ENCODE measurements at places on chromosomes 2 and 18.

- no peak for DNase-seq
These were observed 219.2 kb downstream of the LRP1B start for GRCh38 chr2:141911485-141912066.

- no peak for DNase-seq
These were observed 64.5 kb downstream of the ANKRD44 start for GRCh38 chr2:197245829-197246804.

GRCh38 chr2:215847056-215847455 is 166.3 kb downstream of the MREG start:
- no peak for DNase-seq

DNA sequence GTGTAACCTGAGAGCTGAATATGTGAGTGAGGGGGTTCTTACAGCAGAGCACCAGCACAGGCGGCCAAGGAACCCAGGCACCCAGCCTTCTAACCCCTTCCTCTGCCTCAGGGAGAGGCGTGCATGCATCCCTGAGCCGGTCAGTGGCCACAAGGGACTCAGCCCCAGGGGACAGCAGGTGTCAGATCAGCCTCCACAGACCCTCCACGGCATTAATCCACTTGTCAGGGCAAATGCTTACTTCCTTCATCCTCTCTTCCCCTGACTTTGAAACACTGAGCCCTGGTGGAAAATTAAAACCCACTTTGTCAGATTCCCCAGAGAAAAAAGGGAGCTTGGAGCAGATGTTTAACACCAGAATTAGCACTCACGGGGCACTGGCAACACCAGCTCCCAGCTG is 60.5 kb upstream of the SMAD2 start:
- DNase-seq, result no peak

DNA sequence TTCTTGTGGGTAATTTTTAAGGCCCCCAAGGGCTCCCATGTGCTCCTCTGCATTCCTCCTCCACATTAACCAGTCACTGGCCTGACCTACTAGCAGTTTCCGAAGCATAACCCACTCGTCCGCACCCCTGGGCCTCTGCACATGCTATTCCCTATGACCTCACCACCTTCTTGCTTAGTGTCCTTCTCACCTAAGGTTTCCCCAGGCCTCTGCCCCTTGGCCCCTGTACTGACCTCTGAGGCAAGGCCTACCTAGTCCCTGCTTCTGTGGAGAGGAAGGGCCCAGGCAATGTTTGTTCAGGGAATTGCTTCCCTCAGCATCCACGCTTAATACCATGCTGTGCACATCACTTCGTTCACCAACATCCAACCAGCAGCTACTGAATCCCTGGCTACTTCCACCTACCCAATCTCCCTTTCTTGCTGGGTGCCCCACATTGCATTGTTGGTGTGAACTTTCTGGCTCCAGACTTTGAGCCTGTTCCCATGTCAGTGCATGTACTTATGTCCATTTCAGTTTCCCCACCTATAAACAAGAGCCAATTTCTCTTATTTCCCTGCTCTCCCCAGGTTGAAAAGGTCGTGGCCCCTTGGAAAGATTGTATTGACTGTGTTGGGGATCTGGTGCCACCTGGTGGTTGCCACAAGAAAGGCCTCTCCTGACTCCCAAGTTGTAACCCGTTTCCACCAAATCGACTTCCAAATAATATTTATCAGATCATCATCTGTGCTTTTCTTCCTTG is 19.2 kb upstream of the TMEM177 start:
- peak; percentile 27 for DNase-seq

GRCh38 chr18:48931680-48932461 is 18.9 kb downstream of the SMAD7 start:
- no peak for DNase-seq

- DNase-seq, result peak; percentile 45
These were observed 559.9 kb upstream of the ID2 start for GRCh38 chr2:8121826-8122513.

GRCh38 chr2:84884449-84884848 is 3.6 kb upstream of the TRABD2A start:
- DNase-seq, result no peak

DNA sequence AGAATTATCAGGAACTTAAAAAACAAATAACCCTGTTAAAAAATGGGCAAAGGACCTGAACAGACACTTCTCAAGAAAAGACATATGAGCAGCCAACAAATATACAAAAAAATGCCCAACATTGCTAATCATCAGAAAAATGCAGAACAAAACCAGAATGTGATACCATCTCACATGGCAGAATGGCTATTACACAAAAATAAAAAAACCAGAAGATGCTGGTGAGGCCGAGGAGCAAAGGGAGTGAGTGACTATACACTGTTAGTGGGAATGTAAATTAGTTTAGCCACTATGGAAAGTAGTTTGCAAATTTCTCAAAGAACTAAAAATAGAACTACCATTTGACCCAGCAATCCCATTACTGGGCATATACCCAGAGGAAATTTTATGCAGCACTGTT is 95.8 kb upstream of the DSEL start:
- no peak for DNase-seq

DNA sequence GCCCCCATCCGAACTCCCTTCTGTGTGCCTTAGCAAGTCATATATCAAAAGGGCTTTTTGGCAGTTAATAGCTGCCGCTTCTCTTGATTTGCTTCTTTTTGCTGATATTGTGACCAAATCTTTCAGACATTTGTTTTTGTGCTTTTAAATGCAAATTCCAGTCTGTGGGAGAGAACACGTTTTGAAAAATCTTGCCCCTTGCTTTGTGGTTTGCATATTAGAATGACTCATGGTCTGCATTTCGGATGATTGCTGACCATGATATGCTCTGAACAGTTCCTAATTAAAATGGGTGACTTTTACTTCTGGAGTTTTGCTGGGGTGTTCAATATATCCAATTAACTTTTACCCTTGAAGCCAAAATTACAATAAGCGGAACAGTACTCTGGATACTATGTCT is 58.2 kb upstream of the ST6GAL2 start:
- peak; percentile 91 for DNase-seq

GRCh38 chr2:60453301-60453700 is 100.2 kb downstream of the BCL11A start:
- no peak for DNase-seq

GRCh38 chr2:98378901-98379300 is 32.6 kb downstream of the CNGA3 start:
- DNase-seq, result peak; percentile 27

DNA sequence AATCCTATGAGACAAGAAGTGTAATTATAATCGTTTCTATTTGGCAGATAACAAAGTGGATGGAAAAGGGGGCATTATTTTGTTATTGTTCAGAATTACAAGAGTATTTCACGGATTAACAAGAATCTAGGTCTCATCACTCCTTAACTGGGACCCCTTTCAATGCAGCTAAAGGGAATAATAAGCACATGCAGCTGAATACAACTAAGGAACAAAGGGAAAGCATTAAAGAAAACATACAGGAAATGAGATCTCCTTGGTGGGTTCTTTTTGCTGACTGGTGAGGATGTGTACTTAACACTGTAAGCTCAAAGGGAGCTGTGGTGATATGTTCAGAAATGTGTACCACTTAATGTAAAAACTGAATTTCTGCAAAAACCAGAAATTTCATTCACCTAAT is 140.5 kb upstream of the WDSUB1 start:
- no peak for DNase-seq

DNA sequence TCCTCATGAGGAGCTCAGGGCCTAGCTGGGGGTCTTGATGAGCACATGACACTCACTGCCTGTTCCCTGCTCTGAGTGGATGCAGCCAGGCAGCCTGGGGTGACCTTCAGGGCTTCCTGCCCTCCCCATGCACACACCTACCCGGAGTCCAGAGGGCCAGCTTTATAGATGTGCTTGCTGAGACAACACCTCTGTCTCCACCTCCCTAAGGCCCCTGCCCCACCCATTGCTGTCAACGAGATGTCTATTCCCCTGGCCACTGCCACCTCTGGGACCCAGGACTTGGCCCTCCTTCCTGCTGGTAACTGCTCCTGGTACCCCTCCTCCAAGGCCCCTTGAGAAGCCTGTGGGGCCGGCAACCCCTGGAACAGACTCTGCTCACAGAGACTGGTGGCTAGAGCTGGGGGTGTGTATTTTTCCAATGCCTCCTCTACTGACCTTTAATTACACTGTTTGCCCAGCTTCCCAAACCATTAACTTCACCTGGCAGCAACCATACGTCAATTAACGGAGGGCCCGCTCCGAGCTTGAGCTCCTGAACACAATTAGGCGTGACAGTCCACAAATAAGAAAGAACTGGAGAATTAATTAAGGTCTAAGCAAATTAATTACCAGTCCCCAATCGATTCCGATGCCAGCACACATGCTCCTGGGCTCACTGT is 66.3 kb downstream of the EMX1 start:
- DNase-seq, result no peak

DNA sequence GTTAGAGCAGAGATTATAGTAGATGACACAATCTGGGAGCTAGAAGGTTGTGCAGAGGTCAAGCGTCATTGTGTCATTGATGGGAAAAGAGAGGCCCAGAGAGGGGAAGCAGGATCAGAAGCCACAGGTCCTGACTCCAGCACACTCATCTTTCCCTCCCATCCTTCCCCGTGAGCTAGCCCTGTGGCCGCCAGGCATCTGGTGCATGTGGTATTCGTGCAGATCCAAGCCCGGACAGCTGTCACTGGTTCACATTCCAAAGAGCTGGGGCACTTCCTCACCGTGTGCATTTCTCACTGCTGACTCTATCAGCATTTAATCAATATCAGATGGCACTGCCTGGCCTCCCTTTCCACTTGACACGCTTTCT is 94.1 kb upstream of the THOC1 start:
- DNase-seq, result peak; percentile 99

DNA sequence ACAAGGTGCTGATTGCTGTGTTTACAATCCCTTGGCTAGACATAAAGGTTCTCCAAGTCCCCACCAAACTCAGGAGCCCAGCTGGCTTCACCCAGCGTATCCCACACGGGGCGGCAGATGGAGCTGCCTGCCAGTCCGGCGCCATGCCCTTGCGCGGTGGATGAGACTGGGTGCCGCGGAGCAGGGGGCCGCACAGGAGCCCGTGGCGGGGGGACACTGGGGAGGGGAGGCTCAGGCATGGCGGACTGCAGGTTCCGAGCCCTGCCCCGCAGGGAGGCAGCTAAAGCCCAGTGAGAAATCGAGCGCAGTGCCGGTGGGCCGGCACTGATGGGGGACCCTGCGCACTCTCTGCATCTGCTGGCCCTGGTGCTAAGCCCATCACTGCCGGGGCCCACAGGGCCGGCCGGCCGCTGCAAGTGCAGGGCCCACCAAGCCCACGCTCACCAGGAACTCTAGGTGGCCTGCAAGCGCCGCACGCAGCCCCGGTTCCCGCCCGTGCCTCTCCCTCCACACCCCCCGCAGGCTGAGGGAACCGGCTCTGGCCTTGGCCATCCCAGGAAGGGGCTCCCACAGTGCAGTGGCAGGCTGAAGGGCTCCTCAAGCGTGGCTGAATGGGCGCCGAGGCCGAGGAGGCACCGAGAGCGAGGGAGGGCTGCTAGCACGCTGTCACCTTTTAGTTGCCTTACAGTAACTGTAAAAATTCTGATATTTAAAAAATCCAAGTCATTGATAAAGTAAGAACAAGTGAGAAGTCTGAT is 930.0 kb upstream of the FSHR start:
- DNase-seq, result no peak

- DNase-seq, result no peak
These were observed 690.2 kb upstream of the CHAC2 start for GRCh38 chr2:53077413-53077812.

DNA sequence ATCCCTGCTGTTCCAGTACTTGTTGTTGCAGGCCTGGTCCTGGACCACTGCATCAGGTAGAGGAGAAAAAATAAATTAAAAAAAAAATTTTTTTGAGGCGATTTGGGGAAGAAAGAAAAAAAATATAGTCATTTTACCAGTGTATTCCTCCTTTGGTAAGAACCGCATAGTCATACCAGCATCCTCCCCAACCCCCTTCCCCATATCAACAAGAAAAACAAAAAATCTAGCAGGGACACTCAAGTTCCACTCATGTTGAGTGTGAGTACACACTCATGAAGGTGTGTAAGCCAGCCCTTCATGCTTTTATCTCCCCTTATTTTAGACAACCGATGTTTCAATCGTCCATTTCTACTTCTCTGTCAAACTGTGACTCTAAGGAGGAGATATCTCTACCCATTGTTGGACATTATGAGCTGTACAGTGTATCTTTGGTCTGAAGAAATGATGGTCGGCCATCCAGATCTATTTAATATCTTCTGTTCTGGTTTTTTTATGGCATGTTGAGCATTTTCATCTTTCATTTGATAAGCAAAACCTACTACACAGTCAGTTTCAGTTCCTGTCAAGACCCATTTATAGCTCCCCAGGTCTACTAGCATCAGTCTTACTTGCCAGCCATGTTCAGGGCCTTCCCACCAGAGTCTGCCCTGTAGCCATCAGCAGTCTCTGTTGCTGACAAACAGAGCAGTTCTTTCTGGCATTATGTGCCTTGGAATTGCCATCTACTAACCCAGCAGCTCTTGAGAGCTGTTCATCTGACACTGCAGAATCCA is 20.0 kb downstream of the ELP2 start:
- DNase-seq, result no peak

GRCh38 chr2:237440819-237441281 is 26.9 kb upstream of the COL6A3 start:
- peak; percentile 43 for DNase-seq

DNA sequence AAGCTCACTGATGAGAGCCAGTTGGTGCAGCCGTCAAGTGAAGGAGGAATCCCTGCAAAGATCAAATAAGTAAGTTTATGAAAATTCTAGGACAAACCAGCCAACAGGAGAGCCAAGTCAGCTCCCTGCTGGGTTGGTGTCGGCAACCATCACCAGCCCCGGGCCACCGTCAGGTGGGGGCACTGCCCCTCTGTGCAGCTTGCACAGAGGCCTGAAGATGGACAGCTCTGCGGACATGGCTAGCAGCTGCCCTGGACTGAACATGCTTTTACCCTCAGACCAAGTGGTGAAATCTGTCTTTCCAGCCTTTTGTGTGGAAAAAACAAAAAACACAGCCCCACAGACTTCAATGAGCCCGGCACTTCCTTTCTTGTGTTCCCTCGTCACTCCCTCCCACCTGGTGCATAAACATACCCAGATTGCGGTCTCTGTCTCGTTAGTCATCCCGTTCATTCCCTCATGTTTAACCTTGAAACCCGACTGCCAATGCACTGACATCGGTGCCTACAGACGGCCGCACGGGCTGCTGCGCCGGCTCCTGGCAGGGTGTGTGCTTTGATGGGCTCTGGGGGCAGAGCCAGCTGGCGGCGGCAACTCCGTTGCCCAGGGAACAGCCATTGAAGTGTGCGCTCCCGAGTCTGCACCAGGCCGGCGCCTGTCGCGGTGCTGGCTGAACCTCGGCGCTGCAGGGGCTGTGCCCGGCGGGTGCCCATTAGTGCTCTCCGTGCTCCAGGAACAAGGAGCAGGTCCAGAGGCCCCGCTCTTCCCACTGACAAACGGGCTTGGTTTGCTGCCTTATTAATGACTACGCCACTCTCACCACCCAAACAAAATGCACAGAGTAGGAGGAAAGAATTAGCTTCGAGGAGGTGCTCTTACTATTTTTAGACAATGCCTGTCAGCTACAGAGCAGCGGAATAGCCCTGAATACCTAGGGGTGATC is 95.3 kb downstream of the EIPR1 start:
- peak; percentile 11 for DNase-seq

DNA sequence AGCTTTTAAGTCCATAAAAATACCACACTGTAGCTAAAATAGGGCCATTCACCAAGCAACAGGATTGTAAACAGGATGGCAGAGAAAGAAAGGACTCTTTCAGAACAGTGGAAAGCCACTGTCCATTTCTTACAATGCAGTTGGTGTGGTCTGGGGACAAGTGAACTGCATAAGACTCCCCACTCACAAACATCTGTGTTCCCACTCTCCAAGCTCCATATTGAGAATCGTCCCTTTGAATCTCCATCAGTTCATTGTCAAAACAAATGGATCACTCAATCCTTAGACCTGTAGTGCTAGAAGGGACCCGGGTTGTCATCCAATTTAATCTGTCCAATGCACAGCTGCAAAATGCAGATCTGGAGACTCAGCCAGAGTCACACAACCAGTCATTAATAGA is 347.4 kb upstream of the KLHL29 start:
- no peak for DNase-seq
